ENCODE measurements at places on chromosomes 2 and 18. TPM values are rescaled to one million over a fixed set of nuclear protein-coding genes. Genes with fewer than 3 reads are reported as not detected.

DNA sequence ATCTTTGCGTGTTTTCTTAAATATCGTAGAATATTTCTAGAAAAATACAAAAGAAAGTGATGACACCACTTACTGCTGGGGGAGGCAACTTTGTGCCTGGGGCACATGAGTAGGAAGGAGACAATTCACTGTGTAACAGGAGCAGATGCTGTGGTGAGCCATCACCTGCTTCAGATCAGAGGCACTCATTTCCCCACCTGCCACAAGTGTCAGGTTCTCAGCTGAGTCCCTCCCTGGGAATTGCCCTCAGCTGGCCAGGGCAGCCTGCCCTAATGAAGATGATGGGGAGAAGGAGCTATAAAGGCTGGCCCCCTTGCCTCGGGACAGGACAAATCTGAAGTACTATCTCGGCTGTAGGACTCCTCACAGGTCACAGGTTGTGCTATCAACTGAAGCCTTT lies 322.8 kb downstream of the STK39 start:
- H3K4me3 ChIP-seq = no peak overlapping the region
- no peaks in the 10 kb centered on the region for H3K27me3 ChIP-seq
- no peak for DNase-seq
- no peak overlapping the region for H3K27ac ChIP-seq
- H3K4me1 ChIP-seq = no peaks in the 10 kb centered on the region

The TDRD15 gene
- not detected for total RNA-seq

The CRYBA2 gene
- not detected for total RNA-seq

DNA sequence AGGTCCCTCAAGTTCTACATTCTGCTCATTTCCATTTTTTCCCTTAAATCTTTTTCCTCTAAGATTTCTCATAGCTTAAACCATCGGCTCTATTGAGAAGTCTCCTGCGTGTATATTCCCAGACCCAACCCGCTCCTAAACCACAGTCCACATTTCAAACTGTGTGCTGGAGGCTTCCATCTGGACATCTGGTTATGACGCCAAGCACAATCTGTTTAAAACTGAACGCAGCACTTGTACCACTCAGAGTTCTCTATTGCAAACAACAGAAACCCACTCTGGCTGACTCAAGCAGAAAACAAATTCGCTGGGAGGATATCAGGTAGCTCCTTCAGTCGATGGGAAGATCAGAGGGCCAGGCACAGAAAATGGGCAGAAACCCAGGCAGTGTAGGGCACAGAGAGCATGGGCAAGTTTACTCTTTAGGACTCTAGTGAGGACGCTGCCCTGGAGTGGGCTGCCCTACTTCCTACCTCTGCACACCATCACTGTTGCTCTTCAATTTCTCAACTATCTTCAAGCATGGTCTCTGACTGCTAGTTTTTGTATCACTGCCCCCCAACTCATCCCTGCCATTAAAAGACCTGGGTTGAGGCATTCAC lies 5.6 kb upstream of the EML4 start:
- H3K4me3 ChIP-seq = no peak overlapping the region
- no peak for DNase-seq
- H3K27me3 ChIP-seq = no peaks in the 10 kb centered on the region
- H3K27ac ChIP-seq = no peak overlapping the region
- peaks cover under 1% of the 10 kb centered on the region for H3K4me1 ChIP-seq

GRCh38 chr2:46845542-46846486 lies 69.8 kb downstream of the MCFD2 start:
- H3K36me3 ChIP-seq = no peaks in the 10 kb centered on the region
- DNase-seq = no peak
- H3K27ac ChIP-seq = peak overlapping the region; percentile 89
- peaks cover 49% of the 10 kb centered on the region for H3K4me1 ChIP-seq
- H3K27me3 ChIP-seq = peaks cover 27% of the 10 kb centered on the region

The REEP1 gene
- 0.83 TPM for total RNA-seq

- no peaks in the 10 kb centered on the region for H3K36me3 ChIP-seq
- H3K4me1 ChIP-seq = no peaks in the 10 kb centered on the region
- H3K4me3 ChIP-seq = no peak overlapping the region
- no peak overlapping the region for H3K27ac ChIP-seq
Observed at GRCh38 chr2:197037863-197038398, 111.4 kb upstream of the PGAP1 start.

- no peak overlapping the region for H3K4me3 ChIP-seq
- no peak overlapping the region for H3K27ac ChIP-seq
- H3K36me3 ChIP-seq = peaks cover 46% of the 10 kb centered on the region
- no peak for DNase-seq
- no peaks in the 10 kb centered on the region for H3K27me3 ChIP-seq
- no peaks in the 10 kb centered on the region for H3K4me1 ChIP-seq
Observed at GRCh38 chr2:159267921-159268320, 18.6 kb downstream of the WDSUB1 start.

The CRYGB gene
- total RNA-seq = not detected

The KCNG2 gene
- not detected for total RNA-seq

GRCh38 chr2:128595763-128596395 lies 277.2 kb upstream of the HS6ST1 start:
- H3K36me3 ChIP-seq = no peaks in the 10 kb centered on the region
- H3K4me1 ChIP-seq = no peaks in the 10 kb centered on the region
- DNase-seq = no peak
- H3K4me3 ChIP-seq = no peak overlapping the region
- H3K27me3 ChIP-seq = no peaks in the 10 kb centered on the region

DNA sequence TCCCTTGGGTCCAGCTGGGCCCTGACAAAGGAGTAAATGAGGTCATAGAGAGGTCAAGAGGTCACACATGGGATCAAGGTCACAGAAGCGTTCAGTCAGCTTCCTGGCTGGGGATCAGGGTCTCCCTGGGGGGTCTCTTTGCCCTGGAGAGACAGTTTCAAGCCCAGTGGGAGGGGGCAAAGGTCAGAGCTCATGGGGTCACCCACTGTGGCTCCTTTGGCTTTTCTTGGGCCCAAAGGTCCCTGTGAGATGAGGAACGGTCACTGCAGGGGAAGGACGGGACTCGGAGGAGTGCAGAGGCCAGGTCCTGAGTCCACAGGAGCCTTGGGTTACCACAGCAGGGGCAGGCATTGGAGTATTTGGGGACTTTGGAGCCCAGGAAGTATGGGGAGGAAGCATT lies 30.7 kb upstream of the ANKRD62 start:
- H3K36me3 ChIP-seq = no peaks in the 10 kb centered on the region
- no peak overlapping the region for H3K27ac ChIP-seq
- H3K4me3 ChIP-seq = no peak overlapping the region

The EMILIN2 gene
- total RNA-seq = 11.1 TPM

The IL36B gene
- total RNA-seq = 1.5 TPM

DNA sequence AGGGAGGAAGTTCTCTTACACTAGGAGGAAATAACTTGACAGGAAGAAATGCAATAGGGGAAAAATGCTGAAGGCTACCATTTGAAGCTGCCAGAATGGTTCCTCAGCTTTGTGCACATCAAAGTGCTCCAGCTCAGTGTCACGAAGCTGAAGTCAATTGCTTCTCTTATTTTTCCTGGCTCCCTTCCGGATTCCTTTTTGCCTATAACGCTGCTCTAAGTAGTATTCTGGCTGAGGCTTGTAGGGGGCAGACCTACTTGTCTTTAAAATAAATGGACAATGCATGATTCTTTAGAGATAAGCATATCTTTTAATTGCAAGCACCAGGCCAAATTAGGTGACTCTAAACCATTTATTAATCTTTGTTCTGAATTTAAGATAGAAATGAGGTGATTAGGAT lies 60.3 kb upstream of the SCN1A start:
- no peak overlapping the region for H3K27ac ChIP-seq
- H3K36me3 ChIP-seq = no peaks in the 10 kb centered on the region
- no peaks in the 10 kb centered on the region for H3K27me3 ChIP-seq
- H3K4me1 ChIP-seq = peaks cover 9% of the 10 kb centered on the region
- no peak overlapping the region for H3K4me3 ChIP-seq

GRCh38 chr2:173962031-173962430 lies 3.1 kb downstream of the SP3 start:
- no peaks in the 10 kb centered on the region for H3K27me3 ChIP-seq
- H3K27ac ChIP-seq = peak overlapping the region; percentile 100
- H3K4me1 ChIP-seq = peaks cover 42% of the 10 kb centered on the region
- peaks cover 15% of the 10 kb centered on the region for H3K36me3 ChIP-seq
- H3K4me3 ChIP-seq = peak overlapping the region; percentile 95

DNA sequence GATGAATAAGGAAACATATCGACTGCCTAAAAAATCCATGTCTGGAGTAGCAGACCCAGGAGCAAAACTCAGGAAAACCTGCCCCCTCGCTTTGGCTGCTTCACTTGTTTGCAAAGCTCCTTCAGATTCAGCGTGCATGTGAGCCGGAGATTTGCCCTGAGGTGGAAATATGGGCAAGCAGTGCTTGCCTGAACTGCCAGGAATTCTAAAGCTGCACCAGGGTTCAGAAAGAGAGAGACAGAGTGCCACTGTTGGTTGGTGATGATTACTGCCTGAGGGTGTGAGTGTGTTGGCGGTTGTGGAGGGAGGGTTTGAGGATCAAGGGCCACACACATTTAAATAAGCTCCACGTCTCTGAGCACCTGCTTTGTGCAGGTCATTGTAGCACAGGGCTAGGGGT lies 139.6 kb upstream of the RGPD4 start:
- no peak overlapping the region for H3K27ac ChIP-seq
- DNase-seq = no peak
- H3K4me3 ChIP-seq = no peak overlapping the region

The ABCB11 gene
- total RNA-seq = 0.18 TPM

DNA sequence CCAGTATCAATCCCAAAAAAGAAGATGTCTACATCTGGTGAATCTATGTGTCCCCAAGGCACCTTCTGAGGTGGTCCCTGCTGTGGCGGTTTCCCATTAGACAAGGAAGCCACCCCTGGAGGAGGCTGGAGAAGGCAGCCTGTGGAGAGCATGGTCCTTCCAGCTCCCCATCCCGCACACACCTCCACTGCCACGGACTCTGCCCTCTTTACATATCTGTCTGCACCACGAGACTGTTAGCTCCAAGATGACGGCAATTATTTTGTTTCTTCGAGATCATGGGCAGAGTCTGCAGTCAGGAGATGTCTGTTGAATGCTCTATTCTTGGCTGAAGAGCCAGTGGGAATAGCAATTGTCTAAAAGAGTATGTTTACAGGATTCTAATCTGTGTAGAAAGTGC lies 132.0 kb downstream of the OSR1 start:
- no peaks in the 10 kb centered on the region for H3K36me3 ChIP-seq
- peaks cover 6% of the 10 kb centered on the region for H3K4me1 ChIP-seq
- peaks cover 24% of the 10 kb centered on the region for H3K27me3 ChIP-seq
- no peak overlapping the region for H3K27ac ChIP-seq
- DNase-seq = no peak

The FRZB gene
- total RNA-seq = not detected

The ZNF396 gene
- 2.0 TPM for total RNA-seq

The FAM161A gene
- 1.3 TPM for total RNA-seq

DNA sequence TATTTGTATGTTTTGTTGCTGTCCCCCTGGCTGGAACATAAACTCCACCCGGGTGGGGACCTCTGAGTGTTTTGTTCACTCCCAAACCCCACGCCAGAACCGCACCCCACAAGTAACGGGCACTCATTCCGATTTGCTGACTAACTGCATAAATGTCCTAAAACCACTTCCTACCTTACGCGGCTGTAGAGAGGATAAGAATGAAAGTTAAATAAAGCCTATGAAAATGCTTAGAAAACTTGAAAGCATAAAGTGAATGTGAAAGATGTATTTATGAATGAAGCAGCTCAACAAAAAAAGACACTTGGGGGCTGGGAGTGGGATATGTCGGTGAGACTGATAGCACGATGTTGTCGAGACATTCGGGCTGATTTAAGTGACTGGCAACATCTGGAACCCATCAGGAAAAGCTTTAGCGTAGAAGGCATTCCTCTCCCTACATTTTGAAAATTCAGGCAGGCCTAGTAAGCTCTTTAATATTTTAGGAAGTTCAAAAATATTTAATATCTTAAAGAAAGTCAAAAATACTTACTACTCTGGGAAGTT lies 206.7 kb downstream of the SH3RF3 start:
- peak overlapping the region; percentile 15 for H3K27ac ChIP-seq
- H3K4me3 ChIP-seq = no peak overlapping the region
- DNase-seq = no peak
- no peaks in the 10 kb centered on the region for H3K27me3 ChIP-seq

The CTAGE1 gene
- not detected for total RNA-seq
